Stimulated activated CD8-positive, alpha-beta memory T cell treated with anti-CD3 and anti-CD28 coated beads, Interleukin-15, amount 100 ng/mL, for 48 hours (primary cell): ENCODE measurements at places on chromosomes 2 and 18.

DNA sequence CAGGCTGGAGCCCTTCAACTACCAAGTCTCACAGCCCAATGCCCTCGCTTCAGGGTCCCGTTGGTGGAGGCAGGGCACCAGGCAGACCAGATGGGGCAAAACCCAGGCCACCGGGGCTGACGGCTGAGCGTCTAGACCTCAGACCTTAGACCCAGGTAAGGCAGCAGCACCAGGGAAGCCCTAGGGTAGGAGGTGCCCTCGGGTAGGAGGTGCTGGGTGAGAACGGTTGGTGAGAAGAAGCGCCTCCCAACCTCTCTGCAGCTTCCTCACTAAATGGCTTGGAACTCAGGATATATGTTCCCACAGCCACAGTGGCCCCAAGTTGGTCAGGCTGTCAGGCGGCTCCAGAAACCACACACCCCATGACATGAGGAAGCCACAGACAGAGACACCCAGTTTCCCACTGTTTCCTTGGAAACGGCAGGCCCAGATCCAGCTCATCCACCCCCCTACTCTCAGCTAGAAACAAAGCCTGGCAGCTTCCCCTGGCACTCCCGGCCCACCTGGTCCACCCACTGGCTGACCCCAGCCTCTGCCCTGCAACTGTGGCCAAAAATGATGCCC, 13.1 kb upstream of the MLPH start:
- DNase-seq = no peak

- no peak for DNase-seq
These were observed 226.0 kb upstream of the ITGA4 start for GRCh38 chr2:181231151-181231550.

- no peak for DNase-seq
These were observed 390.4 kb upstream of the VRK2 start for GRCh38 chr2:57656198-57656597.

DNA sequence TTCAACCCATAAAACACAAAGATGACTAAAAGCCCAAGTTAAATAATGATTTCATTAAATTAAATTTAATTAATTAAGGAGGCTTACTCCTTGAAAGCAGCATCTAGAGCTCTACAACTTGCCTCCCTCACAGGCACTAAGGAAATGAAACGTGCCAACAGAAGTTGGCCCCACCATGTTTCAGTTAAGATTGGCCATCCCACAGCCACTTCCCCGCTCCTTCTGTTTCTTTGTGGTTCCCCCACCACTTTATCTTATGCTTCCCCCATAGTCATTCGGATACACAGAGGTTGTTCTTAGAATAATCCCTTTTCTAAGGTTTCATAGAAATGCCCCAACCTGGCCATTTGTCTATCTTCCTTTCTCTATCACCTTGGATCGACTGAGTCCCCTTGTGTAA, 101.6 kb upstream of the RIOK3 start:
- DNase-seq = no peak

DNA sequence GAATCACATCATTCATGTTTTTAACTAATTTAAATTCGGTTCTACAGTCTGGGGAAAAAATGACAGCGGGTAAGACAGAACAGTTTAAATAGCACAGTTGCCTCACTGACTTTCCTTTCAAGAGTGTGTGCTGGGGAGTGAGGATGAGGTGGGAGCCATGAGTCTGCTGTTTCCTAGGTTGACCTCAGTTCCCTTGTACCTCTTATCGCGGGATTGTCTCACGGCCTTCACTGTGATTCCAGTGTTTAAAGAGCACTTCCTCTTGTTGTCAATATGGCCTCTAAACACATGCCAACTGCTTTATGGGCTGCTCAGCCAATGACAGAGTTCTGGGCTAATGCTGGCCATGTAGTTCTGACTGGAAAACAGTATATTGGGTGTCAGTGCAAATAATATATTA, 41.6 kb upstream of the ALMS1 start:
- DNase-seq = no peak

DNA sequence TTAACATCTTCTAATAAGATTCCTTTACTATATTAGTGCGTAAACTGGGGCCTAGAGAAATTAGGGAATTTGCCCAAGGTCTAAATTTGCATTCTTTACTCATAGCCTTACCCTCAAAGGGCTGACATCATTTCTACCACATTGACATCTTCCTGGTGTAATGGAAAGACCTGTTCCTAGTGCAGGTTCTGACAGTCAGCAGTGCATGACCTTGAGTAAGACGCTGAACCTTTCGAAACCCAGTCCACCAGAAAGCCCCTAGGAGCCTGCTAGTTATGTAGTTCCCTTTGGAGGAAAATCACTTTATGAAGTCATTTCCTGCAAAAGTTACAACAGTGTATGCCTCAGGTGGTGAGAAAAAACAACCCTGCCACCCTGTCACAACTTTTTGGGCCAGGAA, 388.3 kb downstream of the TNS1 start:
- DNase-seq = no peak

DNA sequence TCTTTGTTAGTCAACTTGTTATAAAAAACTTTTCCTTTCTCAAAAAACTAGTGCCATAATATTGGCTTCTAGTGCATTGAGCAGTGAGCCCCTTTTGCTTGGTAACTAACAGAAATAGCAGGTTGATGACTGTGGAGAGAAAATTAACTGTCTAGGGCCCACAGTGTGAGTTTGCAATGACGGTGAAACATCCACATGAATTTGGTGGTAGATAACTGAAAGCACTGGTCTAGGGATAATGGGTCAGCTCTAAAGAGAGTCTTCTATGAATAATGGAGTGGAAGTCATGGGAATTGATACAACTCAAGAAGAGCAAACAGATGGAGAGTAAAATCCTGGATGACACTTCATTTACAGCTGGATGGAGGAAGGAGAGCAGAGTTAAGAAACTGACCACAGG, 245.4 kb downstream of the METTL4 start:
- no peak for DNase-seq

DNA sequence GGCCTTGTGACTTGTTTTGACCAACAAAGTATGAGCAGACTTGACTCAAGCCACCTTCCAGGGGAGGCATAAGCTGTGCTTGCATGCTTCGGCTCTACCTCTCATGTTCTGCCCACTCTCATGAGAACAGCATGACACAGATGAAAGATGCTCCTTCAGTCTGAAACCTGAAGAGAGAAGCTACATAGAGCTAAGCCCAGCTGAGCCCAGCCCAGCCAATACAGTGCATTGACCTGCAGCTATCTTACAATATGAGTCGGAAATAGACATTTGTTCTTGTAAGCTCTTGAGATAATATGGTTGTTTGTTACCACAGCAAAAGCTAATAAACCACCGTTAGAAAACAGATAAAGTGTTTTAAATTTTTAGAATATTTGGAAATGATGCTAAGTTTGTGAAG, 426.7 kb upstream of the PKDCC start:
- DNase-seq = no peak

DNA sequence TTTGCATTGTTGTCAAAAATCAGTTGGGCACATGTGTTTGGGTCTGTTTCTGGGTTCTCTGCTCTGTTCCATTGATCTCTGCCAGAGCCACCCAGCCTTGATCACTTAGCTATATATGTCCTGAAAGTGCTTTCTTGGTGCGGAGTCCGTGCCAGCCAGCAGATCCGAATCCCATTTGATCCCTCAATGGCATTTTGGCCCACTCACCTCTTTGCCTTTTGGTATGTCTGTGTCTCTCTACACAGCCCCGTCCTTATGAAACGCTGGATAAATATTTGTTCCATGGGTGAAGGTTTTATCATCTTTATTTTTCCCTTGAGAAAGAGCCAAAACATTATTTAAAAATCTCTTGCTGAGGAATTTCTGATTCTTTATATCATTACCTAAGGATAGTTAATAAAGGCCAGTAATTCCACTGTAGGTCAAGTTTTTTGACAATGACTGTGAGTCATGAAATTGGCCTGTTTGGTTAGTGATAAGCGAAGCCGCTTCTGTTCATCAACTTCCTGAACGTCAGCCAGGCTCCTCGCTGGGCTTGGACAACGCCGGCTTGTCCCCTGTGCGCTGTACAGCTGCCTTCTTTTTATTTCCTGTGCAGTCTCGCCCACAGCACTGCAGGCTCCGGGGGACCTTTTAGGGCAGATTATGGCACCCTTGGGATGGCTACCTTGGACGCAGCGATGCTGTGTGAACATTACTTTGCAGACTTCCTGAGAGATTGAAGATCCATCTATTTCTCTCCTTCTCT, 24.9 kb downstream of the MTCL1 start:
- DNase-seq = no peak

DNA sequence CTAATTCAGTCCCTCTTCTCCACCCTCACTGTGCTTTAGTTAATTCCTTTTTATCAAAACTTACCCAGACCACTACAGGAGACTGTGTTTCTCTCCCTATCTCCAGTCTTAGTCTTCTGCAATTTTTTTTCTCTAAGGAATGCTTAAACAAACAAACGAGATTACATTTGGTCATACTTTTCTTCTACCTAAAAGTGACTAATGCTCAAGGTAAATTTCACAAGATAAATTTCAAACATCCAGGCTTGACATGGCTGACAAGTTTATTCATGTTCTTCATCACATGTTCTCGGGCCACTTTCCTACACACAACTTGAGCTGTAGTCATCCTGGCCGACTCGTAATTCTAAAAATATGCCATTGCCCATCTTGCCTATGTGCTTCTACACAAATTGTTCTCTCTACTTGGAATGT, 23.2 kb upstream of the ACSL3 start:
- DNase-seq = no peak

DNA sequence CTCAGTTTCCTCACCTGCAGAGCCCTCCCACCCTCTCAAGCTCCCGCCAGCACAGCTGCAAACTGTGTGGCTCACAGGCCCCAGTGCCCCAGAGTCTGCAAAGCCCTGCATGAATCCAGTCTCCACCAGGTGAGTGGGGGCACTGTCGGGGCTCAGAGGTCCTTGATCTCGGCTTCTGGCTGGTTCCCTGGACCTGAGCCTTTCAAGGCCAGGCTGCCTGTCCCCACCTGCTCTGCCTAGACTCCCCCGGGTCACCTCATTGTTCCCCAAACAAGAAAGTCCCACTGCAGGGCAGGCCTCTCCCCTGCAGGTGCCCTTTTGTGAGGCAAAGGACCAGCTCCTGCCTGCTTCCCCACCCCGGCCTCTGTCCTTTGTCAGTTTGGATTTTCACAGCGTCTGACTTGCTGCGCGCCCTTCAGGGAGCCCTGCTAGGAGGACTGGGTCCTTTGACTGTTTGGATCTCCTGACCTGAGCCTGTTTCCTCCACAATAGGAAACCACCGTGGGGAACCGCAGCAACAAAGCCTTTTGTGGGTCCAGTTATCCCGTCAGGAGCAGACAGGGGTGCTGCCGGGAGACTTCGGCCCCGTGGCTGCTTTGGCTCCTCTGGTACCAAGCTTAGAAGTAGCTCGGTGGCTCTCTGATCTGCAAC, 200.5 kb upstream of the HDAC4 start:
- no peak for DNase-seq

GRCh38 chr18:56977309-56977708, 169.6 kb upstream of the BOD1L2 start:
- DNase-seq = no peak
